ENCODE measurements at places on chromosomes 4 and X.
A peak's percentile ranks its signal among the peaks of the same experiment; 100 is the strongest.

GRCh38 chrX:13198056-13198761 is 121.6 kb downstream of the ATXN3L start:
- DNase-seq = no peak

- no peak for DNase-seq
Measured at GRCh38 chr4:150176547-150176946, 98.3 kb downstream of the DCLK2 start.

DNA sequence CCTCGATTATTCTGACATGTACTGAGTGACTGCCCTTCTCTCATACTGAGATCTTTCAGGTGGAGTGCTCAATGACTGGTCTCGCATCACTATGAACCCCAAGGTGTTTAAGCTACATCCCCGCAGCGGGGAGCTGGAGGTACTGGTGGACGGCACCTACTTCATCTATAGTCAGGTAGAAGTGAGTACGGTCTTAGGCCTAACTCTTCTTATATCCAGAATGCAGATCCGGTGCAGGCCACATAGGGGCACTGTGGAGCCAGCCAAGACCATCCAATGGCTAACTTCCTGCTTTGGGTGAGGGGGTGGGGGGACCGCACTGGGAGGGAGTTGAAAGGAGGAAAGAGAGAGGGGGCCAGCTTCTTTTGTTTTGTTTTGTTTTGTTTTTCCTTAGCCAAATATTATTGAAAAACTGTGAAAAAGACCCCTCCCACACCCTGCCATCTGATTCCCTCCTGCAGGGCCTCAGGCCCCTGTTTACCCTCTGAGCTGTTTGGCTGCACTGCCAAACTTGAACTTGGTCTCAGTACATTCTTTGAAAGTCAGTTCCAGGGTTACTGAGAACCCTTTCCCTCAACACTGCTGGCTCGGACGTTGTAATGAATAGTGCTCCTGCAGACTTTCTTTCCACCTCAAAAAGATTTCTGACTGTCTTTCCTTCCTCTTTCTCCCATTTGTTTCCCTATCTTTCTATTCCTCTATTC is 16.2 kb downstream of the AWAT2 start:
- DNase-seq = peak; percentile 34

- DNase-seq = no peak
Measured at GRCh38 chr4:42489095-42489494, 91.8 kb downstream of the SHISA3 start.

DNA sequence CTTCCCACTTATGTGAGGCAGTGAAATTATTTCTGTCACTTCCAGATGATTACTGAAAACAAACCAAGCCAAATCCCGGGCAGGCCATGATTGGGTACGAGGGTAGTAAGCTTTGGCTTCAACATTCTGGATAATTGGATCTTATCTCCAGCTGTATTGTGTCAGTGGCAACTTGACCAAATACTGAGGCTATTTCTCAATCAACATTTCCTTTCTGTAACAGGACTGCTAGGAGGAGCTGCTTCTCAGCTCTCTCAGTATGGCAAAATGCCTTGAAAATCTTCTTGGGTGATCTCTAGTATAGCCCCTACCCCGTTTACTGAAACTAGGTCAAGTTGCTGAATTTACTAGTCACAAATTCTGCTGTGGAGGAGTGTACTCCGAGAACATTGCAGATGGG is 169.3 kb upstream of the FRMPD4 start:
- no peak for DNase-seq

DNA sequence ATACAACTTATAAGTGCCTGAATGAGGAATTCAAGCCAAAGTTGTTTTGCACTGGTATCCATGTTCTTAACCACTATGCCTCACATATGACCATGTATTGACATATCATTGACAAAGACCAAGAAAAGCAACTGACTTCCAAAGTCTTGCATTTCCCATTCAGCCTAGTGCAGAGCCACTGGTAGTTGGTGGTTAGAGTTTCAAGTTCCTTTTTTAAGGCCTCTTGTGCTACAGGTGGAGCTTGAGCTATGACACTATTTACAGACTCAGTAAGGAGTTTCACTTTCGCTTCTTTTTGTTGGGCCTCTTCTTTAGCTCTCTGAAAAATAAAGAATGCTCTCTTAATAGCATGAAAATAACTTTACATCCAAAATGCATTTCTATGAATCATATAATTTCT is 763.0 kb downstream of the DMD start:
- DNase-seq = peak; percentile 29

DNA sequence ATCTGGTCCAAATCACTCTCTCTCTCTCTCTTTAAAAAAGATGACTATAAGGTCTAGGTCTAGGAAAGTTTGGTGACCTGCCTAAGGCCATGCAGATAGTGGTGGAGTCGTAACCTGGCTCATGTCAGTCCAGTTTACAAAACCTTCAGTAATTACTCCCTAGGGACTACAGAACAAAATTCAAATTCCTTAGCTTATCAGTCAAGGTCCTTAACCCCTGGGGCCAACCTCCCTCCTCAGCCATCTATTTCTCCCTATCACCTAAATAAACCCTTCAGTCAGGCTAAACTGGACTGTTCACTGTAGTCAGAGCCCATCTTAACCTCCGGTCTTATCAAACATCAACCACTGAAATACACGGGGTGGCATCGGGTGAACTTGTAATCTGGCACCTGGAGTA is 68.9 kb downstream of the MAP3K15 start:
- DNase-seq = no peak

DNA sequence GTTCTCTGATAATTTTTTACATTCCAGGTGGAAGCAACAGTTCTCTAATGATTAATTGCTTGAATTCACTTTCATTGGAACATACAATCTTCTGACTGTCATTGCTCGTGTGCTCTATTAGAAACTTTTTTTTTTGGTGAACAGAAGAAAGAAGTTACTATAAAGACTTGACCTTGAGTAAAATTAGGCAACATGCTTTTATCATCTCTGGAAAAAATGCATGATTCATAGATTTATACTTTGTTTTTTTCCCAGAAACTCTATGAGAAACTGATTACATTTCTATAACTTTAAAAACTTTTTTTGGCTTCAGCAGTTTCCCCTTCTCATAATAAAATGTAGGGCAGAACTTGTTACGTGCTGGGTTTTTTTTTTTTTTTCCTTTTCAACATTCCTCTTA is 167.6 kb downstream of the ARHGAP10 start:
- DNase-seq = no peak

DNA sequence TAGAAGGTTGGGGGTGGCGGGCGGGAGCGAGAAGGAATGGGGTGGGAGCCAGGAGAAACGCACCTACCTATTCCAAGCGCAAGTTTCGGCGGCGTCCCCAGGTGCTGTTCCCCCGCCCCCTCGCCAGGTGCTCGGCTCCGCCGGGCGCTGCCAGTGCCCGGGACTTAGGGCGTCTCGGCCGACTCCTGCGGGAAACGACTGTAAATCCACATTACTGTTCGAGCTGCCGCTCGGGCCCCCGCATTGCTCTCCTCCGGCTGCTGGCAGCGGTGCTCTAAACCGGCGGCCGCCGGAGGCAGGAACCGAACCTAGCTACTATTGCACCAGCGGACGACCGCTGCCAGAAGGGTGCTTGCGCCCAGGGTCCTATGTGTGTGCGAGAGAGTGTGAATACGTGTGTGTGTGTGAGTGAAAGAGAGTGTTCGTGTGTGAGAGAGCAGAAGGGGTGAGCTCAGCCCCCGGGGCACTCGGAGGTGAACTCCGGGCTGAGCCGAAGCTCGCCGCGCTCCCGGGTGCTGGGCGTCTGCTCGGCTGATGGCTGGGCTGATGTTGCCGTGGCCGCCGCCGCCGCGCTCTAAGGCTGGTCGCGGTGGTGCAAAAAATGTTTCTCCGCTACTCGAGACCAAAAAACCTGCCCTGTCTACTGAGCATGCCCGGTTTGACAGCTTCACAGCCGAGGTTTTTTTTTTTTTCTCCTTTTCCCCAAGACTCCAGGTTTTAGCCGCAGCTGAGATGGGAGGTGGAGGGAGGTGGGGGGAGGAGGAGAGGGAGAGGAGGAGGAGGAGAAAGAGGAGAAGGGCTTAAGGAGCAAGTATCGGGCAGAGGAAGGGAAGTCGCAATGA is 115.7 kb upstream of the TEX13C start:
- DNase-seq = no peak

DNA sequence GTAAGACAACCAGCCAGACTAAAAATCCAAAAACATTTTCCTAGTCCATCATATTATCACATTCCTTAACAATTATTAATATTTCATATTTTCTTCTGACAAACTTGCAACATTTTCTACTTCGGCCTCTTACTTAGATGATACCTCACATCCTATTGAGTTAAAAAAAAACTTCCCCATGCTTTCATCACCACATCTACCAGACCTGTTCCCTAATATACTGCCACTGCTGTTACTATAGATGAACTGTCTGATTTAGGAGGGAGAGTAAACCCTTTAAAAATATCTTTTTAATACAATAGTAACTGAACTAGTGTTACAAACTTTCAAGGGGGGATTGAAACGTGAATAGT is 1.5 kb downstream of the FAM200B start:
- DNase-seq = peak; percentile 68

DNA sequence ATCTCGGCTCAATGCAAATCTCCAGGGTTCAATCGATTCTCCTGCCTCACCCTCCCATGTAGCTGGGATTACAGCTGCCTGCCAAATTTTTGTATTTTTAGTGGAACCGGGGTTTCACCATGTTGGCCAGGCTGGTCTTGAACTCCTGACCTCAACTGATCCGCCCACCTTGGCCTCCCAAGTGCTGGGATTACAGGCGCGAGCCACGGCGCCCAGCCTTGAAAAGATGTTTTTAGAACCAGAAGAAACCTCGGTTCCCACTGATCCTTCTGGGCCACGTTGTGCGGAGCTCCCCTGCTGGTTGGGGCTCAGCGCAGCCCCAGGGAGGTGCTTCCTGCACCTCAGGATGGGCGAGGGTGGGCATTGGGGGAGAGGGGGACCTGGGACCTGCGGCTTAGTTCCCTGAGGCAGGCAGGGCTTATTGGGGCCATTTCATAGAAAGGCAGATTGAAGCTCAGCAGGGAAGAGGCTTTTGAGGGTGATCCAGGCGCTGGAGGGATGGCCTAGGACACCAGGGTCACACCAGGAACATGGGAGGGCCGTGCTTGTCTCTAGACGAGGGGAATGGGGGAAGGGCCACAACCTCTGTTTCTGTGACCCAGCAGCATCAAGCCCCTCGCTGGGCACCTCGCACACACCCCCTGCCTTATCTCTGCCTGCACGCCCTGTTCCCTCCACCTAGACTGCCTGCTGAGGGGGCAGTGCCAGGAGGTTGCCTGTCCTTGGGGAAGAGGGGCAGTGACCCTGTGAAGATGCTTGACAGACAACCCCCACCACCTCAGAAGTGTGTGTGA is 6.3 kb upstream of the ADD1 start:
- DNase-seq = no peak

DNA sequence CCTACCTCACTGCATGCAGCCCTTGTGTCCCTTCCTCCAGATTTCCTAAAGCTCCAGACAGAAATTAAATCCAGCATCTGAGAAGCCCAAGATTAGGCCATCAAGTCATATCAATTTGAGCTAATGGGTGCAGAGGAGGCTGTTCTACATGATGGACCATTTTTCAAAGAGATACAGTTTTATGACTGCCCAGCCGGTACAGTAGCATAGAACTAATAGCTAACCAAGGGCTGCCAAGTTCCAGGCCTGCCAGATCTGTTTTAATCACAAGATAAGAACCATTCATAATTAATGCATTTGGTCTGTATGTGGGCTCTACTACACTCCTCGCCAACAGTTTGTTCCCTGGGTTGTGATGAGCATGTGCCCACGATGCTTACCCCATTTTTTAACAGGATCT is 73.9 kb upstream of the PLAC1 start:
- no peak for DNase-seq

DNA sequence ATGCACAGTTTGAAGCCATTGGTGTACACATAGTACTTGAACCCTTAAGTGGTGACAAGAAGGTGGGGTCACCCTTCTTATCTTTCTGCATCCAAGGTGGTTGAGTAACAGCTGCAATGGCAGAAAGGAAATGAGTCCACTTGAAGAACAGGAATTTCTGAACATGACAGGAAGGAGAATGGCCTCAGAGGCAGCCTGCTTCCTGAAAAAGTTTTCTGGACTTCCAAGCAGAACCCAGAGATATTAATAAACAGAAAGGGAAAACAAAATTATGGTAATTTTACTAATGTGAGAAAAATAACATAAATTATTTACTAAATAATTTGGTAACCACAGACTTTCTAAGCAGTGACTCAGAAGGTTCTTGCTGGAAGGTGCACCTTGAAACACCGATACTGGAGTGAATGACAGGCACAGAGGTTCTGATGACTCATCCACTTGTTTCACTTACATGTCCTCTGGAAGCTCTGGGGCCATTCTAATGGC is 119.9 kb upstream of the HS3ST1 start:
- DNase-seq = no peak

DNA sequence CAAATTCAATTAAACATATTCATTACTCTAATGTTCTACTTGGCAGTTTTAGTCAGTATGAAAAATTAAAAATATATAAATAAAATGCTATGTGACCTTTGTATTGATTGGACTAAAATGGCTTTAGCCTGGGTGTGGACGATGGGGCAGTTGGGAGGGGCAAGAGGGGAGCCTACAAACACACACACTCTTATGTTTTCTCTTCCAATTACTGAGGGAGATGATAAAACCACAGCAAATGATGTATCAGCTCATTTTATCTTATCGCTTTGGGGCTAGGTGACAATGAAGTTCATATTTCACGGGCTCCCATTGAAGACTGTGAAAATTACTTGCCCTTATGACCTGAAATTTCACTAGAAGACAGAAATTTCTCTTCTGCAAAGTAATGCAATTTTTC is 84.3 kb upstream of the MAB21L2 start:
- DNase-seq = no peak

GRCh38 chr4:84792366-84793301 is 173.9 kb downstream of the WDFY3 start:
- no peak for DNase-seq

GRCh38 chrX:87896057-87896456 is 378.5 kb downstream of the KLHL4 start:
- no peak for DNase-seq

DNA sequence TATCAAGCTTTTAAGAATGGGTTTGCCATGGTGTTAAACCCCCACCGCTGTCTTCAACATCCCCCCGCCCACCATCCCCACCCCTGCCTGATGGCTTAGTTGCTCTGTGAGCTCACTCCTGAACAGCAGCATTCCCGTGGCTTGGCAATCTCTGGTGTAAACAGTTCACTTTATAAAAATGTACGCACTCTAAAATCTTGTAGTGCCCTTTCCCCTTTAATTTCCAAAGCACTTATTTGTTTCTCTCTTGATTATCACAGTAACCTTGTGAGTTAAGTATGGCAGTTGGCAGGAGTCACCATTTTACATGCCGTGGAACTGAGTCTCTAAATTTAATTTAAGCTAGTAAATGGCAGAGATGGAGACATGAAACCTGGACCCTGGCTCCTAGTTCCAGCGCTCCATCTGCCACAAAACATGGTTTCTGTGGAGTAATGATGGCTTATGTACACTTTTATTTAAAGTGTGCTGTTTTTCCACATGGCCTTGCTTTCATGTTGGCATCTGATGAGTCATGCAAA is 123.1 kb downstream of the AFF1 start:
- no peak for DNase-seq

All from suppressor macrophage treated with lipopolysaccharide for 1 hour (primary cell).